ENCODE measurements at places on chromosomes 11 and 22. TPM values are rescaled to one million over a fixed set of nuclear protein-coding genes. Genes with fewer than 3 reads are reported as not detected.

The CCDC73 gene
- total RNA-seq, result 0.05 TPM

The AGBL2 gene
- total RNA-seq, result 2.7 TPM

The TIRAP gene
- 1.8 TPM for total RNA-seq

The TBX10 gene
- 0.05 TPM for total RNA-seq

The TYR gene
- total RNA-seq, result not detected

The FOLR3 gene
- 0.33 TPM for total RNA-seq

The ADAMTS8 gene
- total RNA-seq, result 0.14 TPM

The MUC5AC gene
- total RNA-seq, result 0.05 TPM

The MMP13 gene
- 0.42 TPM for total RNA-seq

The F2 gene
- 0.14 TPM for total RNA-seq

The LRRN4CL gene
- total RNA-seq, result 0.80 TPM

DNA sequence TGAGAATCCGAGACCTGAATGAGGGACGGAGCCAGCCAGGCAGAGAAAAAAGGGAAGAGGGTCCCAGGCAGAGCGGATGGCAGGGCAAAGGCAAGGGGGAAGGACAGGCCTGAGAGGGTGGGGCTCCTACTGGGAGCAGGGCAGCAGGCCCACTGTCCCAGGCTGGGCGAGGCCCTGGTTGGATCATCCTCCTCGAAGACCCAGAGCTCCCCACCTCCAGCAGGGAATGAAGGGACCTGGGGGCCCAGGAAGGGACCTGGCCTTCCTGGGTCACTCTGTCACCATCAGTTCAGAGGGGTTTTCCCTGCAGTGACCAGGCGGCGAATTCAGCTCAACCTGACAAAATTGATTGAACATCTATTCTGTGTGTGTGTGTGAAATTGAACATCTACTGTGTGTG, 4.0 kb downstream of the CD5 start:
- no peak for DNase-seq

DNA sequence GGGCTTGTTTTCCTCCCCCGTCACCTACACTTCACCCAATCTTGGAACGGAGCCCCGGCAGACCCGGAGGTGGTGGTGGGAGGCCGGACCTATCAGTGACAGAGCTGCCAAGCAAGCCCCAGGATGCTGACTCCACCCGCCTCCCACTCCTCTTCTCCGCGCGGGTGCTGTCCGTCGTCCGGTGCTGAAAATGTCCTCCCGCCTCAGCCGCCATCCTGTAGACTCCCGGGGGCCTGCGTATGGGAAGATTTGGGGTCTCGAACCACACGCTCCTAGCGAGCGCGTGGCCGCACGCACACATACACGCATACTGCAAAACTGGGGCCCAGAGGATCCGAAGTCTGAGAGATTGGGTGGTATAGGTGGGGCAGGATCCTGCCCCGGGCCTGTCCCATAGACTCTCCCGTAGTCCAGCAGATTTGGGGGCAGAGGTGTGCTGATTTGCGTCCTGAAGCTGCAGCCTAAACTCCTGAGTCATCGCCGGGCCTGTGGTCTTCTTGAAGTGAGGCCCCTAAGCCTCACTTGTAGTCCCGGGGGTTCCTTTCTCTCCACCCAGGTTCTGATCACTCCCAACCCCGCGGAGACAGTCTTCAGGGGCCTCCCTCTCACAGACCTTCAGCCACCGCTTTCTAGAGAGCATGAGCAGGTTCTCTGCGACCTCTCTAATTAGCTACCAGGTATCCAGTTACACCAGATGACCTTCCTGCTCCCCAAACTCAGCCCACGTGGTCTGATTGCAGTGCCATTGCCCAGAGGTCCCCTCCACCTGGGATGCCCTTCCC, 796 bp upstream of the YIF1A start:
- DNase-seq, result no peak

DNA sequence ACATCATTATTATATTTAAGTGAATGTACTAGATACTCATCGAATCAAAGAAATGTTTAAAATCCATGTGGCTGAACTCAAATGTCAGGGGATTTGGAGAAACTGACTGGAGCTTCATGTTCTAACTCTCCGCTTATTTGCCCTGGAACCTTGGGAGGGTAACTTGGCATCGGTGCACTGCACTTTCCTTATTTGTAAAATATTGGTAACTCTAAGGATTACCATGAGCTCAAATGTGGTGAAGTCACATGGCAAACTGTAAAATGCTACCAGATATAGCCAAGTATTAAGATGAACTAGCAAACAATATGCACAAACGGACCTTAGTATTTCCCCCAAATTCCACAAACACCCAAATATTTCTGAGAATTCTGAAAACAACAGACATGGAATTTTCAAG, 75.6 kb downstream of the ETS1 start:
- no peak for DNase-seq

GRCh38 chr11:76723142-76723541, 52.6 kb upstream of the LRRC32 start:
- no peak for DNase-seq

- DNase-seq, result no peak
Observed at GRCh38 chr22:37162221-37163095, 12.7 kb upstream of the IL2RB start.

- DNase-seq, result no peak
Observed at GRCh38 chr22:30985561-30986208, 16.6 kb downstream of the TUG1 start.

DNA sequence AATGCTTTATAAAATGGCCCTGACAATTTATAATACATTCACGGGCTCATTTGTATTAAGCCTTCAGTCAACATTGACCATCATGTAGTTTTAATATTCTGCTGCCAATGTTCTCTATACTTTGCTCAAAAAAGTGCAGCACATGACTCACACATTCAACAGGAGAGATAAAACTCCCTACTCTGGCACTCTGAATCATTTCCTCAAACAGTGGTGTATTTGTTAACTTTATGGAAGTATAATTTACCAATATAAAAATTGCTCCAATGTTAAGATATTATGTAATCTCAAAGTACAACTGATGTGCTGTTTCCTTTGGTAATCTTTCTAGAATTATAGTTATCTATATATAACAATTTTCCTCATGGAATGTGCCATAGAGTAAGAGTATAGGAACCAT, 39.9 kb downstream of the MAML2 start:
- no peak for DNase-seq

DNA sequence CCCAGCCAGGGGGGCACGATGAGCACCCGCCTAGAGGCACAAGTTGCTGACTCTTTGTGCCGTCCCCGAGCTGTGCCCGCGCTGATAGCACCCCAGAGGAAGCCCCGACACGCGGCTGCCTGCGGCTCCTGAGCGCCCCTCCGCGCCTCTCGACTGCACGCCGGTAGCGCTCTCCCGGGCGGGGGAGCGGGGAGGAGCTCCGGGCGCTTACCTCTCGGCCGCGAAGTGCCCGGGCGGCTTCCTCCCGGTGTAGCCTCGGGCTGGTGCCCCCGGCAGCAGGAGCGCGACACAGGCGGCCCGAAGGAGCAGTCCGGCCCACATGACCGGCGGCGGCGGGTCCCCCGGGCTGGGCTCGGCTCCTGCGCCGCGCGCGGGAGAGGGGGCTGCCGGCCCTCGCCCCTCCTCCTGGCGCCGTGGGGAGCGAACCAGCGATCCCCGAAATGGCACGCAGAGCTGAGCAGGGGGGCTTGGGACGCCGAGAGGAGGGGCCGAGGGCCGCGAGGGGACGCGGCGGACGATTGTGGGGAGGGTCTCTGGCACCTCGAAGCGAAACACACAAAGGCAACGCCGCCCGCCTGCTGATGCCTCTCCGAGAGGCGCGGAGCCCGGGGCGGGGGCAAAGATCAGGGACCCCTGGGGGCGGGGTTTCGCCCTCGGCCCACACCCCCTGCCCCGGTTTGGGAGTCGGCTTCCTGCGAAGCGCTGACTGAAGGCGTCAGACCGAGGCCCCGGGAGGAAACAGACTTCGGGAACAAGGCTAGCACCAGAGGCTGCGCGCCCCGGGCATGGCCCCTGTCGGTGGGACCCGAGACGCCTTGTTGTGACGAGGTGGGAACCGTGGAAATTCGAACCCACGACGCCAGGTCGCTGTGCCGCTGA, at the start of gene VWCE:
Gene VWCE (minus strand): TSS at position 600 of the 879 bp plus-strand sequence. CDS start 279 bp downstream, at position 321.
- DNase-seq, result peak; percentile 75

DNA sequence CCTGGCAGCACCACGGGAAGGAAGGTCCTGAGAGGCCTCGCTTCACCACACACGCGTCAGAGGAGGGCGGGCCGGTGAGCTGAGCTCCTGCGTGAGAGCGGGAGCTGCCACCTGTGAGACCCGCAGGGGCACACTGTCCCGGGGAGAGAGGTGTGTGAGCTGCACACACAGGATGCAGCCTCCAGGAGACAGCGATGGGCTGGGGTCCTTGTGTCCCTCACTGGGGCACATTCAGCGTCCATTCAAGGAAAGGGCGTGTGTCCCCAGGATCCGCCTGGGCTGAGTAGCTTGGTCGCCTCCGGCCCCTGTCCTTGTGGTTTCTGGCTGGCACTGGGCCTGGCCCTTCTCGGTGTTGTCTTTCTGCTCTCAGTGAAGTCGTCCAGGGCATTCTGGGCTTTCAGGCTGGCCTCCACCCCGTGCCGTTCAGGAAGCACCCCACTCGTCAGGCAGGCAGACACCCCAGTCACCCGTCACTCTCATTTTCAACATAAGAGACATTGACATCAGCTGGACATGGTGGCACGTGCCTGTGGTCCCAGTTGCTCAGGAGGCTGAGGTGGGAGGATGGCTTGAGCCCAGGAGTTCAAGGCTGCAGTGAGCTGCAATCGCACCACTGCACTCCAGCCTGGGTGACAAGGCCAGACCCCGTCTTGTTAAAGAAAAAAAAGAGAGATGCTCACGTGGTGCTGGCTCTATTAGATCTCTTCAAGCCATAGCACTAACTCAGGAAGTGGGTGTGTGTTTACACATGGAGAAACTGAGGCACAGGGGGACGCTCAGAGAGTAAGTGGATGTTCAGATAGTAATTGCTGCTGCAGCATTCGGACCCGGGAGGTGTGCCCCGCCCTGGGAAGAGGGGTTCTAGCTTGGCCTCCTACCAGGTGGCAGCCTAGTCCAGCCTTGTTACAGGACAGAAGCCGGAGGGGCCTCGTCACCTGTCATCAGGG, 1081.6 kb downstream of the BRD1 start:
- no peak for DNase-seq

DNA sequence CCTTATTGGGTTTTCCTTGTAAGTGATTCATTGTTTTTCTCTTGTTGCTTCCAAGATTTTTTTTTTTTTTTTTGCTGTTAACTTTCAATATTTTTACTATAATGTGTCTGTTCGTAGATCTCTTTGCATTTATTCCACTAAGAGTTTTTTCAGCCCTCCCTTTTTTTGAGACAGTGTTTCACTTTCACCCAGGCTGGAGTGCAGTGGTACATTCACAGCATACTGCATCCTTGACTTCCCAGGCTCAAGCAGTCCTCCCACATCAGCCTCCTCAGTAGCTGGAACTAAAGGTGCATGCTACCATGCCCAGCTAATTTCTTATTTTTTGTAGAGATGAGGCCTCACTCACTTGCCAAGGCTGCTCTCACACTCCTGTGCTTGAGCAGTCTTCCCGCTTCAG, 1282.0 kb upstream of the CNTN5 start:
- DNase-seq, result no peak

DNA sequence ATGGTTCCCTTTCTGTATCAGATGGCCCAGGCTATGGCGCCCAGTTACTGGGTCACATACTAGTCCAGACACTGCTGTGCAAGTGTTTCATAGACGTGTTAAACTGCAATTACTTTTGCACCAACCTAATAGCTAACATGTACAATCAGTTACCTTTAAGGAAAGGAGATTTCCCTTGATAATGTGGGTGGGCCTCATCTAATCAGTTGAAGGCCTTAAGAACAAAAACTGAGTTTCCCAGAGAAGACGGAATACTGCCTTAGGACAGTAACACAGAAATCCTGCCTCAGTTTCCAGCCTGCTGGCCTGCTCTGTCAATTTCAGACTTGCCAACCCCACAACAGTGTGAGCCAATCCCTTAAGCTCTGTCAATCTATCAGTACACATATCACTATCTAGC, 229.9 kb upstream of the SYN3 start:
- no peak for DNase-seq
